ENCODE measurements at places on chromosomes 11 and 22.
A peak's percentile ranks its signal among the peaks of the same experiment; 100 is the strongest.

DNA sequence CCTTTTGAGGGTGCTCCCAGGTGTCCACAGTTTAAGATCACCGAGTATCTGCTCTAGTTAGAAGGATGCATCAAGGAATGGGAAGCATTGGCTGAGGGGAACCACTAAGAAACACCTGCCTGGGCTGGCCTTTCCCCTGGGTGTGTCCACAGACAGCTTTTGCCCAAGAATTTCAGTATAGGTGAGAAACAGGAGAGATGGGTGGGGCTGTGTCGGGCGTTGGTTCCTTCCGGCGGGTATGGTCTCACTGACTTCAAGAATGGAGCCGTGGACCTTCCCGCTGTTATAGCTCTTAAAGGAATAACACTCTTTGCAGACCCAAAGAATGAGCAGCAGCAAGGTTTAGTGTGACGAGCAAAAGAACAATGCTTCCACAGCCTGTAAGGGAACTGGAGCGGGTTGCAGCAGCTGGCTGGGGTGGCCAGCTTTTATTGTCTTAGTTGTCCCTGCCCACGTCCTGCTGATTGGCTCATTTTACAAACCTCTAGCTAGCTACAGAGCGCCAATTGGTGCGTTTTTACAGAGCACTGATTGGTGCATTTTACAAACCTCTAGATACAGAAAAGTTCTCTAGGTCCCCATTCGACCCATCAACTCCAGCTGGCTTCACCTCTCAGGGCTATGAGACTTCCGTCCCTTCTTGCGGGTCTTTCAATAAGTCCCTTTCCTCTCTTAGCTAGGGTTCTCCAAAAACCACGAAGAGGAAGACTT lies 2.4 kb downstream of the FADS1 start:
- peak; percentile 60 for DNase-seq

- DNase-seq, result peak; percentile 54
These were observed 12.1 kb upstream of the FCHSD2 start for GRCh38 chr11:73154178-73154577.

DNA sequence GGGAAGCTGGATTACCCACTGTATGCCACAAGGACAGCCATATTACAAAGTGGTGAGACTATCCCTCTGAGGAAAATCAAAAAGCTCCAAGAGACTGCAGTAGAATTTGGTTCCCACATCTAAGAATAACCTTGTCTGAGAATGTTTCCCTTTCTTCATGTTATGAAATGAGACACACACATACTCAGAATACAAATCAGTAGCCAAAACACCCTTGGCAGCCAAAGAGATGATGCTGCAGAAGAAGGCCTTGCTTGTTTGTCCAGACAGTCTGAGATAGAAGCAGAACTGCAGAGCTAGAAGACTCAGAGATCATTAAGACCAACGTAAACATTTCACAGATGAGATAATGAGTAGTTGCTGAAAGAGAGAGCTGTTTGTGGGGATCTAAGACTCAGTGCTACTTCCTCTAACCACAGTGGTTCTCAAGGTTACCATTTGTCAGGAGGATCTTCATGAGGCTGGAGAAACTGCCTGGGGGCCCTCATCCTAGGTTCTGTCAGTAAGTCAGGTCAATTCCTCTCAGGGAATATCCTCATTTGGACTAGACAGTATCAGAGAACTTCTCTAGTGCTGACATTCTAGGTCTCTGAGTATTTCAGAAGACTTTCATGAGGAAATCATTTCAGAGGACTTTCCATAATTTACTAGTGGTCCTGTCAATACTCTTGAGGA lies 38.9 kb downstream of the RELT start:
- no peak for DNase-seq

- no peak for DNase-seq
These were observed 28.8 kb upstream of the CPT1A start for GRCh38 chr11:68870470-68870869.

- DNase-seq, result peak; percentile 72
These were observed at the start of gene TPST2 for GRCh38 chr22:26589845-26590736. Gene TPST2, minus strand, starts transcription at chr22:26590132. Its CDS starts 48,502 bp downstream, at chr22:26541630.

DNA sequence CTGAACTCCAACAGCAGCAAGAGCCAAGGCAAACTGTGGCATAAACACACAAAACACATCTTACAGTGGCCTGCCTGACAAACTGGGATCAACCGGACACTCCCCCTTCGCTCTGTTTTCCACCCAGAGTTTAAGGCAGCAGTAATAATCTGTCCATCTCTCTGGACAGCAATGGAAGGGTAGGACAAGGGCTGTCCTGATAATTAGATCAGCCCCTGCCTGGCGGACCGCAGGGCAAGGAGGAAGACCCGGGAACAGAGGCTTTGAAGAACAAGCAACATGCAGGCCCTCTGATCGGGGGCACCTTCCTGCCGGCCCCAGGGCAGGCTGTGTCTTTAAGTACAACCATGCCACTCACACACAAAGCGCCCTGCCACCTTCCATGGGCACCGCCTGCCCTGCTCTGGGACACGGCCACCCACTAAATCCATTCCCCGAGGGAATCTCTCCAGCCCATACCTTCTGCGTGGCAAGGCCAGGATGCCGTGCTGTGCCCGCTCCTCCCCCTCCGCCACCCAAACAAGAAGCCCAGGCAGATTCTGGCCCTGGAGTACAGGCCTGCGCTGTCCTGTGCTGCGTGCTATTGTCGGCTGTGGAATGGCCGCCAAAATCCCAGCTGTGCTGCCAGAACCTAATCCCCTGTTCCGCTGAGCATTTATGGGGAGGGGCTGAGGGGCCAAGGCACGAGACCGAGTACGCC lies 38.8 kb downstream of the NUMA1 start:
- DNase-seq, result peak; percentile 55

- DNase-seq, result no peak
These were observed 58.2 kb downstream of the RBX1 start for GRCh38 chr22:41009222-41009948.

GRCh38 chr22:20424932-20425565 lies 12.6 kb downstream of the SCARF2 start:
- DNase-seq, result no peak

DNA sequence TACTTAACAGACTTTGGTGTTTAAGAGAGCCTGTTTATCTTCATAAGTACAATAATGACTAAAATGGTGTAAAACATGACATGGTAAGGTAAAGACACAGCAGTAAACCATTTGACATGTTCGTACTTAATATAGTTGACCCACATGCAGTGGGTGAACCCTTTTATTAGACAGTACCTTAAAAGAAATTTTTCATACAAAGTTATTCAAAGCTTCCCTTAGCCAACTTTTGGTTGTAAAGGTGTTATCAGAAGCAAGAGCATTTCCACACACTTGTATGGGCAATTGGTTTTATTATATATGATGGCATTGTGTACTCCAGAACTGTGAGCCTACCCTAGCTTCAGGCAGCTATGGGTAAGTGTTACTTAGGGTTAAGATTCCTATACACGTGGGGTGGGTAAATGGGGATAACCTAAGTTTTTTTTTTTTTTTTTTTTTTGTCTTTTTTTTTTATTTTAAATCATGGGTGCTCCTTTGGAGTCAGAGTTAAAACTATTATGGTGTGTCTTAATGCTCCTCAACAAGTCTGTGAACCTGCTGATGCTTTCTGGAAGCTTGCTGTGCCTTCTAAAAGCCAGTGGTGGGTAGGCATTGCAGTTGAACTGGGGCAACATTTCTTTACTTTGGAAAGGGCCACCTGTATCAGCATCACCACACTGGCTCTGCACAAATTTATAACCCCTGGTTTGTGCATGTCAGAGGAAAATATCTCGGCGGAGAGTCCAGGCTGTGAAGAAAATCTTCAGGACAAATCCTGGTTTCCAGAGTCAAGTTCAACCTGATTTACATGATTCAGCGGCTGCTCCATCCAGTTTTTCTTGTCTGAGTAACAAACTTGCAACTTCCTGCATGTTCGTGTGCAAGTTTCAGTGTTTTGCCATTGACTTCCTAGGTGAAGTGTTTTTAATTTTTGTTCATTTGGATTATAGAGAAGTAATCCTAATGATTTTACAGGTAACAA lies 3.3 kb downstream of the PCF11 start:
- no peak for DNase-seq

GRCh38 chr11:102915044-102915375 lies 40.2 kb upstream of the MMP12 start:
- no peak for DNase-seq

- DNase-seq, result no peak
These were observed 8.4 kb downstream of the PPME1 start for GRCh38 chr11:74179234-74180052.

DNA sequence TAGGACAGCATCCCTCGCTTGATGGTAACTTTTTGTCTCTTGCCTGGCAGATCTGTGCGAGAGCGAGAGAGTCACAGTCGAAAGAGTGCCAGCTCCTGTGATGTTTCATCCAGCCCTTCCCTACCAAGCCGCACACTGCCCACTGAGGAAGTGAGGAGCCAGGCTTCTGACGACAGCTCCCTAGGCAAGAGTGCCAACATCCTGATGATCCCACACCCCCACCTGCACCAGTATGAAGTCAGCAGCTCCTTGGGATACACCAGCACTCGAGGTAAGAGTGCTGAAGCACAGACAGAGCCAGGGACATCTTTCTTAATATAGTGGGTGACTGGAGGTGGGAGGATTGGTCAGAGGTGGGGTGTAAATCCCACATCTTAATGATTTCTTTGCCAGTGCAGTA lies 61.1 kb downstream of the DEPDC5 start:
- DNase-seq, result no peak

- no peak for DNase-seq
These were observed 20.0 kb downstream of the CRKL start for GRCh38 chr22:20937031-20937793.

GRCh38 chr11:37371346-37371970 lies 773.4 kb upstream of the RAG2 start:
- no peak for DNase-seq

- DNase-seq, result peak; percentile 32
These were observed 15.0 kb downstream of the SLC1A2 start for GRCh38 chr11:35404388-35404775.
